Activated CD4-positive, alpha-beta memory T cell treated with anti-CD3 and anti-CD28 coated beads, Interleukin-2, amount 10 ng/mL, durations not matched to agents 7 days and 5 days (primary cell): ENCODE measurements at places on chromosomes 13 and 19.
A peak's percentile ranks its signal among the peaks of the same experiment; 100 is the strongest.

DNA sequence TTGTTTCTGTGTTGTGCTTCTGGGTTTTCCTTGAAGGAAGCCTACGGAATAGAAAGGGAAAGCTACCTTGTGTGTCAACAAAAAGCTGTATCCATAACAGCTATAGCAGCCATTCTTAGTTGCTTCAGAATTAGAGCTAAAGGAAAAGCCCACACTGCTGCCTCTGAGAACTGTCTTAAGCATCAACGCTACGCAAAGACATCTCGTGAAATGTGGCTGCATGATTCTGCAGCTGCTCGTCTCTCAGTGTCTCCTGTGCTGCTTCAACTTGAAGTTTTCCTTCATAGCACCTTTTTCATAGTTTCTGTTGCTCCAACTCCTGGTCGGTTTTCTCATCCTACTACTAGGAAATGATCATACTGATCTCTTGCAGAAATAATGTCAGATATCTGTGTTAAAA is 140.9 kb upstream of the MAB21L1 start:
- no peak for DNase-seq

- no peak for DNase-seq
These were observed 305.1 kb downstream of the ITGBL1 start for GRCh38 chr13:101757446-101758039.

DNA sequence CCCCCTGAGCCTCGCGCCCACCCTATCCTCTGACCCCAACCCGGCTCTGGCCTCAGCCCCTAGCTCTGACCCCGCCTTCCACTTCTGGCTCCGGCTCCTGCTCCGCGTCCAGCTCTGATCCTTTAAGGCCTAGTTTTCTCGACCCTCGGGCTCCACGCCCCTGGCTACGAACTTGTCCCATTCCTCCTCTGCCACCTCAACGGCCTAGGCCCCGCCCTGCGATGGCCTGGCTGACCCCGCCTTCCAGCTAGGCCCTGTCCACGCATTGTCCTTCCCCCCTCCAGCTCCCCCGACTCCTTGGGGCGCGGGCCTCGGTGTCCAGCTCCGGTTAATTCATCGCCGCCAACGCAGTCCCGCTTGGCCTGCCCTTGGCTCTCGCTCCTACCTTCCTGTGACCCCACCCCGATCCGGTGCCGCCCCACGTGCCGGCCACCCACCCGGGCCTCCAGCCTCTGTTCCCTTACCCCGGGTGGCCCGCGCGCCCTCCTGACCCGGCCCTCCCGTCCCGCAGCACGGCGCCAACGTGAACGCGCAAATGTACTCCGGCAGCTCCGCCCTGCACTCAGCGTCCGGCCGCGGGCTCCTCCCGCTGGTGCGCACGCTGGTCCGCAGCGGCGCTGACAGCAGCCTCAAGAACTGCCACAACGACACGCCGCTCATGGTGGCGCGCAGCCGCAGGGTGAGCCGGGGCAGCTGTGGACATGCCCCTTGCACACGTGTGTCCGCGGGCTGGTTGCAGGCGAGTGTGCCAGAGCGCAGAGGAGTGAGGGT is 9.4 kb downstream of the BCL3 start:
- no peak for DNase-seq

GRCh38 chr13:105627270-105627669 is 908.2 kb downstream of the EFNB2 start:
- DNase-seq = no peak

DNA sequence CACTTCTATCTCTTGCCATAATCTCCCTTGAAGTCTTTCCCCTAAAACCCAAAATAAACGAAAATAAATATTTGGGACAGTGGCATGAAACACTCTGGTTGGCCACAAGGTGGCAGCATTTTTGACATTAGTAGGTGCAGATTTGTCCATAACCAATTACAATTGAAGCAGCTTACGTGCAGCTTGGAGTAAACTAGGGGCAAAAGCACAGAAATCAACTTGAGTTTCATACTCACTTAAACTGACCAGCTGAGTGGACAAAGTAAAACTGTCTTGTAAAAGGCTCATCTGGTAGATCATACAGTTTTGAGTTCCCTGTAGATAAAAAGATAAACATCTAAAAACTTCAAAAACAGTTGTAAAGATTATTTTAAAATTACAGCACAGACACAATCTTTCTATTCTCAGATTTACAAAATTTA is 18.8 kb downstream of the PDCD5 start:
- DNase-seq = peak; percentile 44

- no peak for DNase-seq
These were observed 188.8 kb downstream of the TUBA3C start for GRCh38 chr13:18992791-18993190.

- DNase-seq = no peak
These were observed 581.0 kb downstream of the UQCRFS1 start for GRCh38 chr19:28631961-28632360.

DNA sequence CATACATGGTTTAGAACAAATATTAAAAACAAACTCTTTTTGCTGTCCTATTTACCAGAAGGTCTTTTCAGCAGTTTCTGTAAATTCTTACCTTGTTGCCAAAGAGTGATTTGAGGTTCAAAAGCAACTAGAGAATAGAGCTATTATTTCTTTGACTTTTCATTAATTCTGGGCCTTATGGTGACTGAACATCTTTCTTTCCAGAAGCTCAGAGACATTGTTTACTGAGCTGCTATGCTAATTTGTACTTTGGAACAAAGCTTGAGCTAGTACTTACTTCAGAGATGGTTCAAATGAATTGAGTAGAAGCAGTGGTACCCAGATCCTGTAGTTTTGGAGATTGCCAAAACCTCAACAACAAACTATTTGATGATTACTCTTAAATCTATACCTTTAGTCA is 331.2 kb downstream of the SPRY2 start:
- DNase-seq = no peak

- no peak for DNase-seq
These were observed 1.6 kb downstream of the FAM83E start for GRCh38 chr19:48613024-48613851.

GRCh38 chr13:99285432-99286182 is 21.6 kb downstream of the GPR183 start:
- DNase-seq = no peak

DNA sequence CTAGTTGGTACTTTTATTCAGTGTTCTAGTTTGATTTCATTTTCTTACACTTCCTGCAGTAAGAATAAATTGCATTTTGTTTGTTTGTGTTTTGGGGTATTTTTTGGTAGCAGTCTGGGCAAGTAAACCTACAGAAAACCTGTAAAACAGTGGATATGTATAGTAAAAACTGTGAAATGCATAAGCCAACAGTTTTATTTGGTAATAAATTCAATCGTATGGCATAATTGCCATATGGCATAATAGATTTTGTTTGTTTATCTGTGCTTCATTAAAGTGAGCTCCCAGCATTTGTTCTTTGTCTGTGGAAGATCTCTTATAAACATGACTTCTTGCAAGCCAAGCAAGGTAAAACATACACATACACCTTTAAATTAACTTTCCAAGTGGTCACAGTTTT is 111.9 kb downstream of the PCDH9 start:
- DNase-seq = no peak

- no peak for DNase-seq
These were observed 73.1 kb downstream of the KCTD12 start for GRCh38 chr13:76813000-76813691.

DNA sequence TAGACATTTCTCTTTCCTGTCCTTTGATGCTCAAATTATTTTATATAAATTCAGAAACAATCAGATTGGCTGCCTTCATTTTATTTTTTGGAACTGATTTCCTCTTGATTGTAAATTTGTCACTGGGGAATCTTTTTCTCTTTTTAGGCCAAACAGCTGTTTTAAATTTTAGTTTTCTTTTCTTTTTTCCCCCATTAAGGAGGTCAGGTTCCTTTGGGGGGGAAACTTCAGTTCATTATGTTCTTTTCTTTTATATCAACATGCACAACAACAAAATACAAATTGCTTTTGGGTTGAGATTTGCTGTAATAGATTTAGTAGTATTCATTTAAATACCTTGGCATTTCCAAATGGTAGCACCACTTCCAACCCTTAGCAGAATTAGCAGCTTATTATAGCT is 264.8 kb upstream of the SPRY2 start:
- no peak for DNase-seq

GRCh38 chr19:48400018-48400742 is 6.7 kb downstream of the GRIN2D start:
- DNase-seq = peak; percentile 42

- DNase-seq = no peak
These were observed 1131.1 kb downstream of the PCDH9 start for GRCh38 chr13:66098931-66099628.

- no peak for DNase-seq
These were observed 1.8 kb upstream of the DIAPH3 start for GRCh38 chr13:60165391-60166099.

DNA sequence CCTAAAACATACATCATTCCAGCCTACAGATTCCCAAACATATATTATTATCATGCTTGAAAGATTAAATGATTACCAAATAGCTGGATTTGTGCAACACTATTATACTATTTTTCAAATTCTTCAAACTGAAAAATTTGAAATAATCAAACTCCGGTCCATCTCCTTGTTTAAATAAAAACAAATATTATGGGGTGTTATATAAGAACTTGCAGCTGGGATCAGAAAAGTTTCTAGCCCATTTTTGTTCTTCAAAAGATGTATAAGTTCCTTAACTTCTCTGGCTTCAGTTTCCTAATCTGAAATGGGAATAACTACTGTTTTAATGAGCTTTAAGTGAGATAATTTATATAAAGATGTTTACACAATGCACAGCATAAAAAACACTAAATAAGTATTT is 422.9 kb downstream of the PCDH9 start:
- DNase-seq = no peak

- no peak for DNase-seq
These were observed 7.1 kb downstream of the HNRNPM start for GRCh38 chr19:8451885-8452284.

DNA sequence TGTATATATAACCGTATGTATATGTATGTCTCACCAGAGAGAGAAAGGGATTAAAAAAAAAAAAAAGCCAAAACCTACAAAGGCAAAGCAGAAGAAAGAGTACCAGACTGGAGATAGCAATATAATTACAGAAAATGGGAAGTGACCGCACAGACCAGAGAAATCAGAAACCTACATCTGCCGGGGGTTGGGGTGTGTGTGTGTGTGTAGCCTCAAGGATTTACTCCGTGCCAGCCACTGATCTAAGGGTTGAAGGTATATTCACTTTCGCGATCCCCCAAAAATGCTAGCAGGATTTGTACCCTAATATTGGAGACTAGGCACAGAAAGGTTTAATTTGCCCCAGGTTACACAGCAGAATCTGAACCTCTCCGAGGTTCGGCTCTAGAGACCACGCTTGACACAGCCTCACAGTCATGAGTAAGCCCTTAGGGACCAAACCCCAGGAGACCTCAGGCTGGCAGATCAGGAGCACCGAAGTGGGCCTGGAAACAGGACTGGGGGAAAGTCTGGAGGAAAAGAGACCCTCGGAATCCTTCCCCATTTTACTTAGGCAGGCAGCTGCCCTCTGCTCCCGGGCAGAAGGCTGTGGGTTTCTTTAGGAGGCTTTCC is 14.8 kb downstream of the ARL11 start:
- DNase-seq = no peak

DNA sequence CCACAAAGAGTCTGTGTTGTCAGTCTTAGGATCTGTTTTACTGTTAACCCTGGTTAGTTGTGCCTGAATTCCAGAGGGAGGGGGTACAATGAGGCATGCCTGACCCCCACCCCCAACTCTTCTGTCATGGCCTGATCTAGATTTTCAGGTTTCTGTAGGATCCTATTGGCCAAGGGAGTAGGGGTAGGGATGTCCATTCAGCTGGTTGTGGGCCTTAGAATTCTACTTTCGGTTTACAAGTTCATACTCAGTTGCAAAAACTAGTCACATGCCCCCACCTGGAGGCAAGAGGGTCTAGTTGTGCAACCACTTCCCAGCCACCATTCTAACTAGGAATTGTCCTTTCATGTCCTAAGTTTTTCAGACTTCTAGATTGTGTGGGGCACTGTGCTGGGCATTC is 94.3 kb upstream of the MBNL2 start:
- no peak for DNase-seq

GRCh38 chr19:10976131-10976892 is 15.5 kb downstream of the SMARCA4 start:
- no peak for DNase-seq

DNA sequence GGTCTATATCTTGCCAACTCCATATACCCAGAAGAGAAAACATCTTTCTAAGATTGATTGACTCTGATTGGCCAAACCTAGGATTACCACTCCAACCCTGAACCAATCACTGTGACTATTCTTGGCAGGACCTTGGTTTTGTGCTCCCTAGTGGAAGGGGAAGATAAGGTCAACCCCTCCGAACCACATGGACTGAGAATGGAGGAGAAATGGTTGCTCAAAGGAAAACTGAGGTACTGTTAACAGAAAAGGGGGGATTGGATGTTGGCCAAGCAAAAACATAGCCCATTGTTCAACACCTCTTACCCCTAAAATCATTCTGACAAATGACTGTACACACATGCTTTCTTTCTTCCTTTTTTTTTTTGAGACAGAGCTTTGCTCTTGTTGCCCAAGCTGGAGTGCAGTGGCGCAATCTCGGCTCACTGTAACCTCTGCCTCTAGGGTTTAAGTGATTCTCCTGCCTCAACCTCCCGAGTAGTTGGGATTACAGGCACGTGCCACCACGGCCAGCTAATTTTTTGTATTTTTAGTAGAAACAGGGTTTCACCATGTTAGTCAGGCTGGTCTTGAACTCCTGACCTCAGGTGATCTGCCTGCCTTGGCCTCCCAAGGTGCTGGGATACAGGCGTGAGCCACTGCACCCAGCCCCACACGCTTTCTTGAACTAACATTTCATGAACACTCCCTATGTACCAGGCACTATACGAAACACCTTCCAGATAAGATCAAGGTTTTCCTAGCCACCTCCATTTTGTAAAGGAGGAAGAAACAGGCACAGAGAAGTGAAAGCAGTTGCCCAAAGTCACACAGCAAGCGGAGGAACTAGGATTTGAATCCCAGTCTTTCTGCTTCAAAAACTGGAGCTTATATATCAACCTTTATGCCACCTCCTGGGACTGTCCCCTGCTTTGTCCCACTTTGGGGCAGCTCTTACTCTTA is 6.5 kb downstream of the MEIOSIN start:
- no peak for DNase-seq

DNA sequence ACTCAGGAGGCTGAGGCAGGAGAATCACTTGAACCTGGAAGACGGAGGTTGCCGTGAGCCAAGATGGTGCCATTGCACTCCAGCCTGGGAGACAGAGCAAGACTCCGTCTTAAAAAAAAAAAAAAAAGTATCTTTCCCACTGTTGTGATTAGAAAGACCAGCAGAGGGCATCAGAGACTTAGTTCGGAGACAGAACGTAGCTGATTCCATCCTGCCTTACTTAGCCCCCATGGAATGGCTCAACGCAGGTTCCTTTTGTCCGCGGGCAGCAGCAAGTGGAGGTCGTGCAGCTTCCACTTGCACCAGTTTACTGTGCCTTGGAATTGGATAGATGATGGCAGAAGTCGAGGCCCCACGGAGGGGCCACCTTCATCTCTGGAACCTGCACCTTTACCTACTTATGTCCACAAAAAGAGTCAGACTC is 8.1 kb downstream of the TIMM29 start:
- peak; percentile 32 for DNase-seq

DNA sequence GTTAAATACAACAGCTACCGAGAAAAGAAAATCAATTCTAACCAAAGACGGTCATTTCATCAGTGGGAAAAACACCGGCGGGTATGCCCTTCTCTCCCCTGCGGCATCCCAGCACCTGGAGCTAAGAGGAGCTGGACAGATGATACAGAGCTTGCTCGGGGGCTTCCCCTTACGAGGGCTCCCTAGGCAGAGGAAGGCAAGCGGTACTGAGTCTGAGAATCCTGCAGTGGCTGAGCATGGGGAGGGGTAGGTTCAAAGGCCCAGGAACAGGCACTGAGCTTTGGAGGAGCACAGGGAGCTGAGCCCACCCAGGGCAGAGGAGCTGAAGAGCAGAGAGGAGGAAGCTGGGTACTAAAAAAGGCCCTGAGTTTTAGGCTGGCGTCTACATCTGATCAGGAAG is 12.7 kb downstream of the STK24 start:
- DNase-seq = peak; percentile 31
